ENCODE measurements at places on chromosomes 3 and 15.

DNA sequence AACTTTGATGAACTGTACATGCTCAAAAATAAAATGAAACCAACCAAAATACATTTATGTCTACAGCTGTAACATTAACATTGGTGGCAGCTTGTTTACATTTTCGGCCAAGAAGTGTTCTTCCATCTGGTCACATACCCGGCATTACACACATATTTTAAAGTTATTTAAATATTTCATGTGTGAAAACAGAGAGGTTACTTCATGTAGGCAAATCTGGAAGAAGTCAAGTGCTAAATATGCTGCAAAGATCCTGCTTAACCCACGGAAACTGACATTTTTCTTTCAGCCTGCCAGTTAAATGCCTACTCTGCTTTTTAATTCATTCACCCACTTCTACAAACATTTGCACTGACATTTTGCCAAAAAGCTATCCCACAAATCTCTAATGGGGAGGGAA is 69.7 kb downstream of the MB21D2 start:
- DNase-seq, result no peak

GRCh38 chr3:96449346-96449745 is 365.0 kb upstream of the EPHA6 start:
- DNase-seq, result no peak

DNA sequence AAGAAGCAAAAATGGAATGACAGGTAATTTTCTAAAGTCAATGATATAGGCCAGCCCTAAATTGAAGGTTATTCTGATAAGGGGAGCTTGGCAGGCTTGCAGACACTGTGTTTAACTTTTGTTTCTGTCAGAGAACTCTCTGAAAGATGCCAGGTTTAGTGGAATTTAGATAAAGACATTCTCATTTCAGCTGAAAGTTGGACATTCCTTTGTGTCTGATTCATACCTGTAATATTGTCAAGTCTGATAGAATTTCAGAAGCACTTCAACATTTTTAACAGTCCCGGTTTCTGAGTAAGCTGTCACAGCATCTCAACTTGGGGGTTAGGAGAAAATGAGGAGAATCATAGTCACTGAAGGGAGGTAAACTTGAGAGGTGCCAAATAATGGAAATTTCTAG is 84.0 kb downstream of the DIPK2A start:
- no peak for DNase-seq

DNA sequence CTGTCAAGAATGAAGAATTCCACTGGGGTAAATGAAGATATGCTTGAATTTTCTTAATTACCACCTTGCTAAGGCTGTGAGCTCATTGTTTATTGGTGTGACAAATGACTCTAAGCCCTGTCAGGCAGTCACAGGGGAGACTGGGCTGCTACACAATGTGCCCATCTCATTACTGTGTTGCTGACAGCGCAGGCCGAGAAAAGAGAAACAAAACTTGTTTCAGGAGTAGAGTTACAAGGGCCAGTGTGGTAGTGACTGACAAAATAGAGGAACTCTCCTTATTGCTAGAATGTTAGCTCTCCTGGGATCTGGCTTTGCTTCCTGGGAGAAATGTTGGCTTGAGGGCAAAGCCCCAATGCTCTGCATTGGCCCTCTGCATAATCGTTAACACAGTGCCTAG is 130.4 kb upstream of the CRBN start:
- no peak for DNase-seq

DNA sequence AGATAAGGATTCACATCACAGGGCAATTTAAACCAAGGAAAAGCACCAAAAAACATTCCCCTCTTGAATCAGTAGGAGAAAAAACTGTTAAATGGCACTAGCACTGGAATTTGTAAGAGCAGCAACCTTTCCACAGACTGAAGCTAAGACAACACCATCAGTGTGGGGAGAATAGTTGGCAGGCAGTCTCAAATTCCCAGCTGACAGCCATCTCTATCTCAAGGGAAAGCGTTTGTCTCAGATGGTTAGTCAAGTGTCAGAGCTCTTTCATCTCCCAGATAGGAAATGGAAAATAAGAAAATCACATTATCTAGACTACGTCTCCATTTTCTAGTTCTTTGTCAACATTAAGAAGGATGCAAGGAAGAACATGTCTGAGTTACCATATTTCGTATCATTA is 228.7 kb downstream of the WDR72 start:
- no peak for DNase-seq

All from BJ (cell line).